ENCODE measurements at places on chromosomes 12 and 14.

DNA sequence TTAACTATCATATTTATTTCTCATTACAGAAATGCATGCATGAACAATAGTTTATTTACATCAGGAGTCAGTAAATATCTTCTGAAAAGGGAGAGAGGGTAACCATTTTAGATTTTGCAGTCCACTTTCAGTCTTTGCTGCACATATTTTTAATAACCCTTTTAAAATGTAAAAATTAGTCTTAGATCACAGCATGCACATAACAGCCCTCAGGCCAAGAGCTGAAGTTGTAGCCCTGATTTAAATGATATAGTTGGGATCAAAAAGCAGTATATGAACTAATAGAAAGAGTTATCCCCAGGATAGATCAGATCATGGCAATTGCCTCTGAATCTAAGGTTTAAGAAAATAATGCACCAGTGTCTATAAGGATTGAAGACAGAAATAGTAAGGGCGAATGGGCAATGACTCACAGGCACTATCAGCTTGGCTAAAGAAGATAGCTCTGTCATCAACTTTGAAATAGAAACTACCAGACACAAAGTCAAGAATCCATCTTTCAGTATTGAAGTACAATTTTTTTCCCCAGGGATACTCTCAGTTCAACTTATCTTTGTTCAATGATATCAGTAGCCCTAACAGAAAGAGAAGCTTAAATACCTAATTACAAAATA lies 13.1 kb upstream of the CLEC7A start:
- no peak for DNase-seq

GRCh38 chr12:119877639-119877948 lies 474 bp upstream of the CIT start:
- DNase-seq = no peak

DNA sequence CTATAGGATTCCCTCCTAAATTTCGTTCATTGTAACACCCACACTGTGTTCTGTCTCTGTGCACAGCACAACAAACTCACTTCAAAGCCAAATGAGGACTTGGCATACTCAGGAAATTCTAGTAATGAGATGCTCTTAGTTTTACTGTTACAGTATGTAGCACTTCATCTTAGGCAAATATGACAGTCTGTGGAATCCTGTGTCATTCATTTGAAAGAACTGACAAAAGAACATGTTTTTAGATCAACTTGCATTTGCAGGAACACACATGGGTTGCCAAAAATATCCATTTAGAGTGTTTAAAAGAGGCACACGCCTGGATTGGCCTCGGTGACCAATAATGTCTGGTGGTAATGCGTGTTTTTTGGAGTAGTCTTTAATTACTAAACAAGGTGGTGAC lies 56.5 kb downstream of the PDE3A start:
- no peak for DNase-seq

DNA sequence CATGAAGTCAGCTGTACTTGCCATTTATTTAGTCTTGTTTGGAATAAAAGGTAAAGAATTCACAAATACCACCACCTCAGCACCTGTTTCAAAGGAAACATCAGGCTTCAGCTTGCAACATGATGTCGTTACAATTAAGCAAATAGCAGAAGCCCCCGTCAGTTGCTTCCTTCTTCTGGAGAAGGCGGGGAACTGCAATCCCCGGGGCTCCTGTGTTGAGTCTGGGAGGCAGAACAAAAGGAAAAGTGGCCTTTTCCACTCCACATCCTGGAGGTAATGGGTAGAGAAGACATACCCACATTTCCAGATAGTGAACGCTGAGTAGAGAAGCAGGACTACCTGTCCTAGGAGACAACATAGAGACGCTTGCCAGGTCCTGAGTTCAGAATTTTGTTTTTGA lies 92.8 kb downstream of the DNAH10 start:
- no peak for DNase-seq

GRCh38 chr14:105023144-105023543 lies 2.3 kb upstream of the CDCA4 start:
- no peak for DNase-seq

DNA sequence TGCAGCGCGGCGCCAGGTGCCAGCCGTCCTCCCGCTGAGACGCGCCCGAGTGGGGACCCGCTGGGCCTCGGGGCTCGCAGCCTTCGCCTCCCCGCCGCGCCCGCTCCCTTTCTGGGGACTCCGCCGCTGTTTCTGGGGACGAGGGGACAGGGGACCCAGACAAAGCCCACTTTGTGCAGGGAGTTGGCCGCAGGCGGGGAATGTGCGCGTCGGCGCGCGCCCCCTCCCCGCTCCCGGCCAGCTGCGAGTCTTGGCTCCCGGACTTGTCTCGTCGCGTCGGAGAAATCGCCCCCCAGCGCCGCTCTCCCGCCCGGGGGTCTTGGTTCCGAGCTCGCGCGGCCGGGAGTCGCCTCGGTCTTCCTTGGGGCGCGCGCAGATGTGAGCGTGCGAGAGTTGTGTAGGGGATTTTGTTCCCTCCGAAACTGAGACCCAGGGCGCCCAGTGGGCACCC lies 717 bp downstream of the VASH1 start:
- no peak for DNase-seq

DNA sequence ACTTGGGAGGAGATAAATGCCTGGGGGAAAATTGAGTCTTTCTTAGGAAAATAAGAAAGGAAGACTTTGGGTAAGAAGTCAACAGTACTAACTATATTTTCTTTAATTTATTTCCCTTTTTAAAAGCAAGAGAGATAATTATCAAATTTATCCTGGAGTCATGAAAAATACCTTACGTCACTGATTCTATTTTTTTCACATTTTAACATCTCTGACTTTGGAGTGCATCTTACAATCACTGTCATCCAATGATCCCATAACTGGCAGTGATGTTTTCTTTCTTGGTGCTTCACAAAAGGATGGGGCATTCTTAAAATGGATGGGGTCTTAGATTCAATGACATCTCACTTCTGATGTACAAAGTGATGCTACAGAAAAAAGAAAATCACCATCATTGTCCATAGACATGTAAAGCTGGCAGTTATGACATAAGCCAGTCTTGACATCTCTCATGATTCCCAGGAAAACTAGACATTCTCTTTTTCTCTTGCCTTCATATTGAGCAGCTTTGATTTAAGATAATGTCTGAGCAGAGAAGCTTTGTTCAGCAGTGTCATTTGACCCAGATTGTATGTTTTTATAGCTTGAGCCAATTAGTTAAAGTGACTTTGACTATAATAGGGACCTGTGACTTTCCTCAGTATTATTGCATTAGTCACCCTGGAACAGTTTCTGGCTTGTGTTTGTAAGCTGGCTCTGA lies 236.2 kb downstream of the EGLN3 start:
- no peak for DNase-seq

DNA sequence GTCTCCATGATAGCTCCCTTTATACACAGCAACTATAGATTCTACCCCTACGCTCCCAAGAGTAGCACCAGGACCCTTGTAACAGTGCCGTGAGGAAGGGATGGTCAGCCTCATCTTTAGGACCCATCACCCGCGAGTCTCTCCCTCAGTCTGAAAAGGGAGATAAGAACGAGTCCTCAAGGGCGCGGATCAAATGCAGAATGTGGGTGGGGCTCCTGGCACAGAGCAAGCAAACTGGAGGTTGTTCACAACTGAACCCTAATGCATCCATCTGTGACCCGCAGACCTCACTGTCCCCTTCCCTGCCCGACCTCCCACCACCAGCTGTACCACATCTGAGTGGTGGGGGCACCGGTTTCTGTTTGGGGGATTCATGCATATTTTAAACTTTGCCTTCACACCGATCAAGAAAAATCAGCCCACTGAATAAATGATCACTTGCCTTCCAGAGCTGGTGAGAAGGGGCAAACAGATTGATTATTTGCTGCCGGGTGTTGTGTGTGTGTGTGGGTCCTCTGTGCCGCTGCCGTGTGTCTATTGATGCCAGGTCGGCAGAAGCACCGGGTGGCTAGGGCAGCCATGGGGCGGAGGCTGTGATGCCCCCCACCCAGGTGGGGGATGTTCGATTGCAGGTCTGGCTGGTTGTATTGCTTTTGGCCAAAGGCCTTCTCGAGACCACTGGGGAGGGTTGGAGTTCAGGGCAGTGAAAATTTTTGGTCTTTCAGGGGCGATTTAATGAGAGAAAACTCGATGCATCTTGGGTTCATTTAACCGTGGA lies 35.7 kb upstream of the BEGAIN start:
- peak; percentile 70 for DNase-seq

- DNase-seq = no peak
These were observed 78.4 kb downstream of the FRMD6 start for GRCh38 chr14:51730098-51730497.

- peak; percentile 54 for DNase-seq
These were observed 69.6 kb downstream of the NT5DC3 start for GRCh38 chr12:103771466-103771865.

- DNase-seq = no peak
These were observed 199.4 kb upstream of the LRIG3 start for GRCh38 chr12:59119676-59120075.

DNA sequence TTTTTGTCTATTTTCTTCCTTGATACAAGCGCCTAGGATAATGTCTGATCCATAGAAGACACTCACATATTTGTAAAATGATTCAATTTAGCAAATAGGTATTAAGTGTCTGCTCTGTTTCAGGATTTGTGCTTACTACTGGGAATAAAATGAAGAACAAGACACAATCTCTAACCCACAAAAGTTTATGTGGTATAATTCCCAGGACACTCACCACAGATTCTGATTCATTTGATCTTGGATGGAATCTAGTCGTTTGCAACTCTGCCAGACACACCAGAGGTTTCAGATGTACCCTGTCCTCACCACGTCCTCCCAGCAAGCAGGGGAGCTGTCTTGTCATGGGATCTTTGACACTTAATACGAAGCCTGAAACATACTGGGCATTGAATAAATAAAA lies 208.3 kb downstream of the LRIG3 start:
- DNase-seq = no peak

DNA sequence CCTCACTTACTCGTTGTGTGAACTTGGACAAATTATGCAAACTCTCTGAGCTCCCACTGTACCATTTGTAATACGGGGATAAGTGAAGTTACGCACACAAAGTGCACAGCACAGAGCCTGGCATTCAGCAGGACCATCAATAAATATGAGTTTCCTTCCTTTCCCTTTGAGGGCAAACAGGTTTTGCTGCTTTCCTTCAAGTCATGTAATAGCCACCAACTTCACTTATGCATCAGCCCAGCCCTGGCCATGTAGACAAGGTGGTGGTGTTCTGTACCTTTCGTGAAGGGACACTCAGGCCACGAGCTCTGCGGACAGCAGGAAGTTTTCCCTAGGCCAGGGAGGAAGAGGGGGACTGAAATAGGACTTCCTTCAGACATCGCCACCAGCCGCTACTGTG lies 272.7 kb downstream of the CACNA1C start:
- no peak for DNase-seq

- no peak for DNase-seq
These were observed 161.1 kb downstream of the MYRFL start for GRCh38 chr12:69986114-69986513.

DNA sequence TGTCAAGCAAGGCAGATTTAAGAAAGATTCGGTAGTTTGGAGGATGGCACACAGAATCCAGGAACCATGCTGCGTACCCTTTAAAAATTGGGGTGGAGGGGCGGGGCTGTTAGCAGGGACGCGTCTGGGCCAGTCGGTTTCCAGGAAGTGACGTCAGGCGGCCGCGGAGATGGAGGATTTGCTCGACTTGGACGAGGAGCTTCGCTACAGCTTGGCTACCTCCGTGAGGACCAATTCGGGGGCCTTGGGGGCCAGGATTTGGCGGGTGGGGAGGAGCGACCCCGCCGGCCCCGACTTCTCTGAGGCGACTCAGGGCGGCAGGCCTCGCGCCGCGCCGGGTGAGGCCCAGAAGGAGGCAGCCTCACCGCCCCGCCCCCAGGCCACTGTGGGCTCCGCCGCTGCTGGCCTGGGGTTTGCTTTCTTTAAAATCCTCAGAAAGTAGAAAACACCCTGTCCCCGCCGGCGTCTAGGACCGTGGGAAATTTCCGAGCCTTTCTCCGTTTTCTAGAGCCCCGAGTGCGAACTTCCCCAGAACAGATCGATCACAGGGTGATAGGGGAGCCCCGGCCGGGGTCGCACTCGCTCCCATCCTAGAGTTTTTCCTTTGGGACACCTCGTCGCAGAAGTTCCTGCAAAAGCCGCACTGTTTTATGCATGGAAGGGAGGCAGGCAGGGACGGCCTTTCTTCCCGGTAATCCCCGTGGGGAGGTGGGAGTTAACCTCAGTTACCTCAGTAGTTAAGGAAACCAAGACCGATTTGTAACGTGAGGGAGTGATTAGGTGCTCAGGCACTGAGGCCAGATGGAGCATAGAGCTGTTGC lies at the start of gene IFT43:
IFT43 (plus strand) TSS at position 146 of the 821 bp plus-strand sequence; CDS start at position 170, 24 bp downstream.
- DNase-seq = peak; percentile 83

DNA sequence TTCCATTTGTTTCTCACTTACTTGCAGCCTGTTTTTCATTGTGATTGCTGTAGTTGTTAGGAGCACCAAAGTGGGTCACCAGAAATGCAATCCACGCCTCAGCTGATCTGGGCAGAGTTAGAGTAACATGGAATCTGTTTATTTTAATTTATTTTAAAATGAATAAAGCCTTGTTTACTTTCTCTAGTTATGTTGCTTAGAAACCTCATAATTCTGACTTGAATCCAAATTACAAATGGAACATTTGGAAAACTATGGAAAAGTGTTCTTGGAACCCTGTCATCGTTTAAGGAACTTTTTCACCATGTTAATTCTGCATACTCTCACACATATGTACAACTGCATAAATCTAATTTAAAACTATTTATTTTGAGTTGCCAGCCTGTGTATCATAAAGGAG lies 92.2 kb upstream of the DAAM1 start:
- no peak for DNase-seq

DNA sequence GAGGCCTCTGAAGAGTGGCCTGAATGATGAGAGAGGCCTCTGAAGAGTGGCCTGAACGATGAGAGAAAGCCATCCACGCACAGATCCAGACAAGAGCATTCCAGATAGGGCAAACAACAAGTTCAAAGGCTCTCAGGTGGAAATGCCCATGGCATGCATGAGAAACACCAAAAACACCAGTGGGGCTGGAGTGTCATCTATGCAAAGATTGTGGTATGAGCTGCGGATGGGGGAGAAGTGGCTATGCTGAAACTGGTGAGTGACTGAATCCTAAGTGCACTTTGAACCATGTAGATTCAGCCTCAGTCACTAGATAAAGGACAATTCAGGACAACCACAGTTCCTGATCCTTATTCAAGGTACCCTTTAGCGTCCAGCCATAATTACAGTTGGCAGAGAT lies 79.4 kb upstream of the GZMB start:
- no peak for DNase-seq

DNA sequence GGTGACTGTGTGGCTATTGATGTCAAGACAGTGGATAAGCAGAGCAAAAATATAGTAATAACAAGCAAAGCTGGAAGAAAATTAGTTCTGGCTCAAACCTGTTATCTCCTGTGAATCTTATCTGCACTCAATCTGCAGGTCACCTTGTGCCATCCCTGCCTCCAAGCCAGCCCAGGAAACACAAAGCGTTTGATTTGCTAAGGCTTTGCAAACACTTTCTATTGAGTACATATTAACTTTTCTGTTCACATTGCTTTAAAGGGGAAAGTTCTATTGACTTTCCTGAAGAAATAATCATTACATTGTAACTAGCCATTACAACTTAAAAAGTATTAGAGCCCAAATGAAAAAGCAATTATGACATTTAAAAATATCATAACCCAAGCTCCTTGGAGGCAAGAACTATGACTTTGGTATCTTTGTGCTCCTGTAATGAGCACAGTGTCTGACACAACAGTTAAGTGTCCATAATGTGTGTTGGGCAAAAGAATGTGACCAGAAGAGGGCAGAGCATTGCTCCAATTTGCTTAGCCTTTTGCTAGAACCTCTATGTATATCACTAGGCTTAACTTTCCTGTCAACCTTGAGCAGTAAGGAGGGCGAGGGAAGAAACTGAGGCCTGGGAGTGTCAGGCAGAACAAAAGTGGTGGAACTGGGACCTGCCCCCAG lies 24.7 kb downstream of the SERPINA3 start:
- no peak for DNase-seq
